ENCODE measurements at places on chromosomes 3 and 15.

DNA sequence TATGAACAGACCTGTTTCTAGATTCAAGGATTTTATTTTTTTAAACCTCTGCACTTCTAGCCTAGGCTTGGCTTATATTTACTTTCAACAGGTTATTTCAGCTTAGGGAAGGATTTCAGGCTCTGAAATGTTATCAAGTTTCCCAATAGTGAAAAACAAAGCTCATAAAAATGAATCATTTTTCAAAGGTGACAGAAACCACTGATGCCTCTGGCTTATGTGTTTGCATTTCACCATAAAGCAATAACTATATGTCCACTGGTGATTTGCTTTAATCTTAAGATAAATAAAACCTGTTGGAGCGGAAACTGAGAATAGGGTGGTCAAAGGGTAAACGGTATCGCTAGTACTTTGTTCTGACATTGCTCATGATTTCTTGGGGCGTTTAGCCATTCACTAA, 141.2 kb upstream of the LRIG1 start:
- no peak for DNase-seq

DNA sequence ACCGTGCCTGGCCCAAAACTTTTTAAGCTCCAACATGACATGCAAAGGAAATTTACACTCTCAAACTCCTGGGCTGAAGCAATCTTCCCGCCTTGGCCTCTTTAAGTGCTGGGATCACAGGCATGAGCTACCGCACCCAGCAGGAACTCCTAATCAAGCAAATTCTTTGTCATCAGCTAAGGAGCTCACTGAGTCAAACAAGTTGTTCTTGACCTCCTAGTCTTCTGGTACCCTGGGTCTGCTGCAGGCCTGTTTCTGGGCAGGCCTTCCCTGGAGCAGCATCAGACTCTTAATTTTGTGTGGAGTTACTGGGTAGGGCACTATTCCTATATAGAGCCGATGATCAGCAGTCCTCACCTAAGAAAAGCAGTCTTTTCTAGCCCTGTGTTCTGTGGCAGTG, 68.4 kb upstream of the FLNB start:
- no peak for DNase-seq

GRCh38 chr15:27955087-27955486, 144.0 kb downstream of the OCA2 start:
- DNase-seq, result no peak

GRCh38 chr15:90545095-90545494, 15.4 kb downstream of the CRTC3 start:
- DNase-seq, result no peak

DNA sequence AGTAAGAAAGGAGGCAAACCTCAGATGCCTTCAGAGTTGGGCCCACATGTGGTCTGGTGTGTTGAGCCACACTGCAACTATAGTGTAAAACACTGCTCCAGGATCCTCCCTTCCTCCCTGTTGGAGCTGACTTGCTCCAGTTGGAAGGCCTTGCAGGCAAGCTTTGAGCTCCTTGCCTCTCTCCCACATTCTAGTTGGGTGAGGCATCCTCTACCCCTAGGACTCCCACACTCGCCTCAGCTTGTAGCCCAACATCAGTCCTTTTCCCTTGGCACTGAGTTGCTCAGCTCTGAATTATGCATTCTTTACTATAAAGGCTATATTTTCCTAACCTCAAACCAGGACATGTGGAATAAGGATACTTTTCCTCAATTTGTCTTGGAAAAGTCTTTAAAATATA, 143.9 kb downstream of the NECTIN3 start:
- no peak for DNase-seq

- DNase-seq, result no peak
Measured at GRCh38 chr15:68994981-68995761, 19.3 kb upstream of the NOX5 start.

- DNase-seq, result no peak
Measured at GRCh38 chr3:134457376-134458074, 28.3 kb downstream of the ANAPC13 start.

DNA sequence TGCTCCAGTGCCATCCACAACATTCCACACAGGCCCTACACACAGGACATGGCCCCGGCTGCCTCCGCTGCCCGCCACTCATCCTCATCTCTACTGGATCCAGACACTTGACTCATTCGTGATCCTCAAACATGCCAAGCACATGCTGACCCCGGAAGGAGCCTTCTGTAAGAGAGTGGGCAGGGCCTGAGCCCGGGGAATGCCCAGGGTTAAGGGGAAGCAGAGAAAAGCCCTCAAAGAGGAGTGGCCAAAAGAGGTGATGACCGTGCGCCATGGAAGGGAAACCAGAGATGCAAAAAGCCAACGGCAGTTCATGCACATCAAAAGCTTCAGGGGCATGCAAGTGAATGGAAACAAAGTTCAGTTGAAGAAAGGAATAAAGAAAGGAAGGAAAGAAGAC, 46.1 kb downstream of the RFTN1 start:
- DNase-seq, result peak; percentile 18

DNA sequence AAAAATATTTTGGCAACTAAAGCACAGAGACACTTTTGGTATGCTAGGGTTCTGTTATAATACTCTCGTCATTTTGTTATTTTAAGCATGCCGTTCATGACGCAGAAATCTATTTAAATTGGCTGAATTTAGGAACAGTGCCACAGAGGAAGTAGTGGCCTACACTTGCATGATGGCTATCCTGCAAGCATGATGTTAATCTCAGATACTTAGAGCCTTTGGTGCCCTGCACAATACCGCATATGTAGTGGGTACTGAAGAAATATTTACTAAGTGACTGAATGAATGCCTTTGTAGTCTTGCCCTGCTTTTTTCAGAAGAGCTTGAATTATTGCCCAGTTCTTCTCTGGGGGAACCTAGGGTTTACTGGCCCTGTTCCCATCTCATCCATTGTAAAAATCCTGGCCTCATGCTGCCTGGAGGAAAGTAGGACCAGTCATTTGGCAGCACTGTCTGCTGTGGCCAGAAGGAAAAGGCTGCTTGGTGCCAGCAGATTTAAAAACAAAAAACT, 79.0 kb downstream of the SERPINI1 start:
- no peak for DNase-seq

DNA sequence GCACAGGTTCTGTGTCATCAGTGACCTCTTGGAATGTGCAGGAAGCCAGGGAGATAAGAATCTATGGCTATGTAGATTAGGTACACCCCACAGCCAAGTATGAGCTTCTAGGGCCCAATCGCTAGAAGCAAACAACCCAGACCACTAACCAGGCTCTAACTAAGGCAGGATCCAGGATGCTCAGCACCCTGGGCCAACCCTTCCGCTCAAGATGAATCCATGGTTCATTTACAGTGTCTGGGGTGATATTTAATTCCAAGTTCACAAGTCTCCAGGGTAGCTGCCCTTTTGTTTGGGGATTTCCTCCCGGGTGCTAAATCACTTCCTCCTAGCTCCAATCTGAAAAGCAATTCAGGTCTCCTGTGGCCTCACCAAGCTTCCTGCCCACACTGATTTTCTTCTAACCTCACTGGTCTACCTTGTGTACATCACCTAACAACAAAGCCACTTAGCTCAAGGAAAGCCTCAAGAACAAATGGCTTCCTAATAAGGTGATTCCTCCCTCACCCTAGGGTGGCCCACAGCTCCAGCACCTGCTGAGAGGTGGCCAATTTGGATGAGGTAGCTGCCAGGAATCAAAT, 2.4 kb downstream of the EHD4 start:
- no peak for DNase-seq

GRCh38 chr3:59043391-59043790, 6.4 kb downstream of the CFAP20DC start:
- no peak for DNase-seq

DNA sequence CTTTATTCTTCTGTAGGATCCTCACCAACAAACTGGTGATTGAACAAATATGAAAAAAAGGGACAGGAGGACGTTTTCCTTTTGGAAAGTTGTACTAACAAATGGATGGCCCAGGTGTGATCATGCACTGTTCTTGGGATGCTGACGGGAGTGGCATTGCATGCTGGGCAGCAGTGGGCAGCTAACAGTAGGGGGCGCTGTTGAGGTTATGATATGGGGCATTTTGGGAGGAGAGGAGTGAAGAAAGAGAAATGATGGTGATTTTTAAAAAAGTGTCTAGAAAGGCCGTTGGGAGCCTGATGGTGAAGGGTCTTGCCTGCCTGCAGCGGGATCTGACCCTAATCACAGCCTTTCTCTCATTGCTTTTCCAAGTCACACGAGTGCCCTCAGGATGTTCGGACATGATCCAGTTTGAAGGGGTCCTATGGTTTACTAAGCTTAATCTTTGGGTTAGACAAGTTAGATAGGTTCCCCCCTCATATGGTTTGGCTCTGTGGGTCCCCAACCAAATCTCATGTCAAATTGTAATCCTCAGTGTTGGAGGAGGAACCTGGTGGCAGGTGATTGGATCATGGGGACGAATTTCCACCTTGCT, 46.2 kb upstream of the PRTG start:
- DNase-seq, result peak; percentile 38

DNA sequence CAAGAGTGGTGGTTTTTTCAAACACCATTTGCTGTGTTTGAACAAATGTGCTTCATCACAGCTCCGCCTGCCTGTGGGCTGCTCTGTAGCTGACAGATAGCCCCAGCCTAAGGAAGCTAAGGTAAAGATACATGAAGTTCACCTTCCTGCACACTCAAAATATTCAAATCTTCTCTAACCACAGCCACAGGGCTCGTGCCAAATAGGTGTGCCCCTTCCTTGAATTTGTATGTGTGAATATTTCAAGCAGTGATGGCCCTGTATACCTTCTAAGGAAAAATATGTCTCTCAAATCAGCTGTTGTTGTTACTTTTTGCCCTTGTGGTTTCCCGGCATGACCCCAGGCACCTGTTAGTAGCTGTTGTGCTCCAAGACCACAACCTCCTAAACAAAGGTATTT, 92.8 kb downstream of the CCNL1 start:
- no peak for DNase-seq

DNA sequence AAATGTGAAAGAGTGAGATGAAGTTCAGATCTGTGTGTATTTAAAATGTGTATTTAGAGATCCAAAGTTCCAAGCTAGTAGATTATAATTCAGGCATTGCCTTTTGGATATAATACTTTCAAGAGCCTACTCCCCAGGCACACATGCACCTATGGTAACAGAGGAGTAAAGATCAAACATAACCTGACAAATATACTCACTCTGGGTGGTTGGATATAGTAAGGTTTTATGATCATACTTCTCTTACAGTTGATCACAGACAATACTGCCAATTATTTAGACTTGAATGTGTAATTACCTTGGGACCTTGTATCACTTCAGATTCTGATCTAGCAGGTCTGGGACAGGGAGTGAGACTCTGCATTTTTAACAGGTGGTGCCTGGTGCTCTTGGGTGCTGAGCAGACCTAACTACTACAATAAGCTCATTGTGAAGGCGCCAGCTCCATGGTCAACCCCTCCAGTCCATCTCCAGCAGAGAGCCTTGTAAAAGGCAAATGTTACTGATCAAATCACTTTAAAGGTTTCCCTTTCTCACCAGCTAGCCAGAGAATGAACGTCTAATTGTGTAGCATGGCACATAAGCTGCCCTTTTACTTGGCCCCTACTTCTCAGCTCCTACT, 55.5 kb downstream of the NBEAL2 start:
- DNase-seq, result no peak

- DNase-seq, result no peak
Measured at GRCh38 chr3:126151562-126152302, 28.7 kb downstream of the ALDH1L1 start.

- no peak for DNase-seq
Measured at GRCh38 chr3:191848818-191849217, 387.9 kb downstream of the PYDC2 start.

DNA sequence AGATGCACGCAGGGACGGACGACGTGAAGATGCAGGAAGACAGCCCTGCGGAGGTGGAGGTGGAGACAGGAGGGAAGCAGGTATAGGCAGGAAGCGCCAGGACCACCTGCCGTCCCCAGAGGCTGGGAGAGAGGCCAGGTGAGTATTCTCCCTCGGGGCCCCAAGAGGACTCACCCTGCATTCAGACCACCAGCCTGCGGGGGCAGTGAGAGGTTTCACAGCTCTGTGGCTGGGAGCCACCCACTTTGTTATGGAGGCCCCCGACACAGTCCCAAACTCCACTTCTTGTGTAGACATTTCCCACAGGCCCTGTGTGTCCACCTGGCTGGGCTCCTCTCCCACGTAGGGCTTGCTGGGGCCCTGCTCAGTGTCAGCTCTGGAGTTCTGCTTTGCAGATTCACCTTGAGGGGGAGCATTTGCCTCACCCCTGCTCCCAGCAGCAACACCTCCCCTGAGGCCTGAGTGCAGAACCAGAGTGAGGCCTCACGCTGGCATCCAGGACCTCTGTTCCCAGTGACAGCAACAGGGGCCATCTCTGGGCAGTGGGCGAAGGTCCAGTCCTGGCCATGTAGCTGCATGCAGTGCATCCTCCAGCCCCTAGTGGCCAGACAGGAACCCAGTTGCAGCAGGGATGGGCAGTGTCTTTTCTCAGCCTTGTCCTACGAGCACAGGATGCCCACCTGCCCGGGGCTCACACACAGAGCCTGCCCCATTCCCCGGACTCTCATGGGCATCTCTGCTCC, 119.4 kb upstream of the IQSEC1 start:
- DNase-seq, result no peak

GRCh38 chr3:144548346-144548745, 576.7 kb downstream of the DIPK2A start:
- DNase-seq, result no peak

- DNase-seq, result no peak
Measured at GRCh38 chr3:132145833-132146232, 111.0 kb upstream of the CPNE4 start.

GRCh38 chr15:62579842-62580241, 414.8 kb upstream of the C2CD4B start:
- no peak for DNase-seq

DNA sequence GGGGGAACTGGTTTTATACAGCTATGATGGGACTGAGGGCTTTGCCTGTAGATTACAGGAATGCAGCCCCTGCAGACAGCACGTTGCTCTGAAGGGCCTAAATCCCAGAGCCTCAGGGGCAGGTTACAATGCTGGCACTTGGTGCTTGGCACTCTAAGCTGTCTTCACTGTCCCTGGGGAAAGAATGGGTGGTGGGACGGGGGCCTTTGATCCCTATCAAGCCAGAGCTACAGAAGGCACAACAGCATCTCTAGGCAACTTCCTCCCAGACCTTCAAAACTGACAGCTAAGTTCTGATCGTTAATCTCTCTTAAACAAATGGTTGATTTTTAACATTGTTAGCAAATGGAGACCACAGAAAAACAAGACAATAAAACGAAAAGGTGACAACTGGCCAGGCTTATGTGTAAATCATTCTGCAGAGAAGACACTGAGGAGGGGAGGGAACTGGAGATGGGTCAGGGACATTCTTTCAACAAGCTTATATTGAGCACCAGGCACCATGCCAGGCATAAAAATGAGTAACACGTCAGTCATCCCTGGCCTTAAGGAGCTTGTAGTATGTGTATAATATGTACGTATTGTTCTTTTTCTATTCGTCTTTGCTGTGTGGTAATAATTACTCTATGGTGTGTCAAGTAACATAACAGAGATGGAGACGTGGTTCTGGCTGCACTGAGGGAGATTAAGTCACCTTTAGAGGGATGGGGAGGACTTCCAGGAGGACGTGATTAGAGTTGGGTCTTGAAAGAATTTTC, 49.1 kb downstream of the CA12 start:
- no peak for DNase-seq

- DNase-seq, result no peak
Measured at GRCh38 chr3:160010578-160010977, 21.9 kb downstream of the IL12A start.
